ENCODE measurements at places on chromosomes 16 and 17.

DNA sequence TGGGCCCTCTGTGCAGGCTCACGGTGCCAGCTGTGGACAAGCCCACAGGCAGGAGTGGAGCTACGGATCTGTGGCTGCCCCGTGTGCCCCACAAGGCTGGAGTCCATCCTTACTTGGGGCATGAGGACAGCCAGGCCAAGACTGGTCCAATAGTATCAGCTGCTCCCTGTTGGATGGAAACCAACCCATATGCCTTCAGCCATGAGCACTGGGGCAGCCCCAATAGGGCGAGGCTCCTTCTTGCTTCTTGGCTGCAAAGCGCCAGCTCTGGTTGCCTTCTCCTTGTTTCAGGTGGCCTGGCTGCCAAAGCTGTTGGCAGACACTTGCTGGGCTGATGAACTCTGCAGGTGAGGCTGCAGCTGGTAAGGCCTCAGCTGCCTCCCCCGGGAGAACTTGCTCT, 188.0 kb downstream of the ENGASE start:
- no peak for DNase-seq

DNA sequence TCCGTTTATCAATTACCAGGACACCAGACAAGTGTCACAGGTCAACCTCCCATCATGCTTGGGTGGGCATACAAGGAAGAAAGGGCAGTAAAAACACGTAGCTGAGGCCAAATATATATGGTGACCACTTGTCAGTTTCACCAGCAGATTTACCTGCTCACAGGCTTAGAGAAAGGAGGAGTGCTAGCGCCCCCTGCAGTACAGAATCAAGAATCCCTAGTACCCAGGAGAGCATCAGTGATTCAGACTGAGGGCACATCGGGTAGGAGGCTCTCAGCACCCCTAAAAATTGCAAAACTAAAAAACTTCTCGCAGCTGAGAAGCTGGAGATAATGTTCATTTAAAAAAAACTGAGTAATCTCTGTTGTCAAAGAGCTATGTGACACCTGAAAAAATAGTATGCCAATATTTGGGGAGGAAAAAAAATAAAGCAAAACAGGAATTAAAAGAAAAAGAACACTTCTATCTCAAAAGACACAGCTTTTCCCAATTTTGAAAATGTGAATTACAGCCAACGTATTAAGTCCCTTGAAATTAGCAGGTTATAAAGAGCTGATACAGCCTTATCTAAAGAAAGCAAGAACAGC, 21.2 kb upstream of the MON1B start:
- no peak for DNase-seq

DNA sequence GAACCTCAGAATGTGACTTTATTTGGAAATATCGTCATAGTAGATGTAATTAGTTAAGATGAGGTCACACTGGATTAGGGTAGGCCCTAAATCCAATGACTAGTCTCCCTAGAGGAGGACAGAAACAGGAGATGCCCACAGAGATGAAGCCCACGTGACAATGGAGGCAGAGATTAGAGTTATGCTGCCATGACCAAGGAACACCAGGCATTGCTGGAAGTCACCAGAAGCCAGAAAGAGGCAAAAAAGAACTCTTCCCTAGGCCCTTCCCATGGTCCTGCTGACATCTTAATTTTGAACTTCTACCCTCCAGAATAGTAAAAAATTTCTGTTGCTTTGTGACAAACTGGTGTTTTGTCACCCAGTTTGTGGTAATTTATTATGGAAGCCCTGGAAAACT, 49.6 kb downstream of the IKZF3 start:
- DNase-seq: no peak

- DNase-seq: no peak
These were observed 236.1 kb upstream of the CDH5 start for GRCh38 chr16:66130296-66130905.

DNA sequence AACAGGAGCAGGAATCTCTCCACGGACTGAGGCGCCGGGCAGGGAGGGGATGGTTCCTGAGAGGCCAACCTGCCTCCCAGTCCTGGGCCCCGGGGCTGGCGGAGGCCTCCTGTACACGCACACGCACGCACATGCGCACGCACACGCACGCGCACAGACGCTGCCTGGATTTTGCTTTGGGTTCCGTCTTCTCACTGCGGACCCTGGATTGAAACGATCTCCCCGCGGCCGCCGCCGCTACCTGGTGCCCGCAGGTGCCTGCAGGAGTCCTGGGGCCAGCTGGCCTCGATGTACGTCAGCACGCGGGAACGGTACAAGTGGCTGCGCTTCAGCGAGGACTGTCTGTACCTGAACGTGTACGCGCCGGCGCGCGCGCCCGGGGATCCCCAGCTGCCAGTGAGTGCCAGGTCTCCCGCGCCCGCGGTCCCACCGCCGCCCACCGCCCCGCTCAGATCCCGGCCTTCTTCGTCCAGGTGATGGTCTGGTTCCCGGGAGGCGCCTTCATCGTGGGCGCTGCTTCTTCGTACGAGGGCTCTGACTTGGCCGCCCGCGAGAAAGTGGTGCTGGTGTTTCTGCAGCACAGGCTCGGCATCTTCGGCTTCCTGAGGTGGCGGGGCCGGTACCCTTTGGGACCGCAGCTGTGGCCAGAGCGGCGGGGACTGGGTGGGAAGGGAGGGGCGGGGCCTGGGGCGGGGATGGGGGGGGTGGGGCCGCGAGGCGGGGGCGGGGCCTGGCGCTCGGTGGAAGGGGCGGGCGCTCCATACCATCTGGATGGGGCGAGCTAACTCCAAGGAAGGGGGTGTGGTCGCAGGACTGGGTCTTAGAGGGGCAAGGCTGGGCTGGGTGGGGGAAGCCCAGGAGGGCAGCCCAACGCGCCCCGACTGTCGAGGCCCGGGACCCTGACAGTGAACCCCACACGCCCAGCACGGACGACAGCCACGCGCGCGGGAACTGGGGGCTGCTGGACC, 12.3 kb downstream of the CES4A start:
- DNase-seq: peak; percentile 43

DNA sequence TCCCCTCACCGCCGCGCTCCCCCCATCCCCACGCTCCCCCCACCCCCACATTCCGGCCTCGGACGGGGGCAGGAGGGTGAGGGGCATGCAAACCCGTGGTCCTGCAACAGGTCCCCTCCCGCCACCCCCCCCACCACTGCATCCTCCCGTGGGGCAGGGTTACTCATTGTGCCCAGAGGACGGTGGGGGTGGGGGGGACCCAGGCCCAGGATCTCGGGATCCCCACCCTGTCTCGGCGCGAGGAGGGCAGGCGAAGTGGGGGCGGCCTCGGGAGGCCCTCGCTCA, 8.5 kb downstream of the SLC22A31 start:
- no peak for DNase-seq

DNA sequence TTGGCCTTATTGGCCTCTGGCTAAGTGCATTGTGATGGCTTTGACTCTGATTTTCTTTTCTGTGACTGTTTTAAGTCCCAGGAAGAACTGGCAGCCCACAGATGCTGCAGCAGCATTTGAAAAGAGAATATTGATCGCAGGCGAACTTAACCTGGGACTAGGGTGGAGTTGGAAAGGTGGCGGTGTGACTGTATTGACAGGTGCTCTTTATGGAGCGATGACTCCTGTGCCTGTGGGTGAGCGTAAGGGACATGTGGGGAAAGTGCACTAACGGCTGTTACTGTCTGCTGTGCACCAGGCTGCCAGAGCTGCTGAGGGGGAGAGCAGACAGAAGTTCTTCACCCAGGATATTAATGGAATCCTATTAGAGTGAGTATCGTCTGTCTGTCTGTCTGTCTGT, 21.3 kb downstream of the UBN1 start:
- DNase-seq: no peak

- DNase-seq: no peak
These were observed 1.2 kb upstream of the AKAP10 start for GRCh38 chr17:19978805-19979211.

- DNase-seq: no peak
These were observed 7.3 kb upstream of the CBX8 start for GRCh38 chr17:79803997-79804855.

DNA sequence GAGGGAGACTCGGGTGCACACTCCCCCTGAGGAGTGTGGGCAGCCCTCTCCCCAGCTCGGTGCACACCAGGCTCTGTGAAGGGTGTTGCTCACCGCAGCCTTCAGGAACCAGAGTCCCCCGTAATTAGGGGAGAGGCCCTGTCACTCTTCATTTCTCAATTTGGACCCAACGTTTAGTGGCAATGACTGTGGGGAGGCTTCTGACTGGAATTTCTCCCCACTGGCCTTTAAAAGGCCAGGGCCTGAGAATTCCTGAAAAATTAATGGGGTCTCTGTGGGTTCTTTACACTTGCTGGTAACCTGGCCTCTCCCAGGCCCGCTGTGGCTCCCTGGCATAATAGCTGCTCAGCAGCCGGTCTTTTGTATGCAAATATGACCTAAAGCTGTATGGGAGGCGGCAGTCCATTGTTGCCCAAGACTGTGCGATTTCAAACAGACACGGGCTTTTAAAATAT, 209.7 kb downstream of the MSI2 start:
- DNase-seq: no peak

DNA sequence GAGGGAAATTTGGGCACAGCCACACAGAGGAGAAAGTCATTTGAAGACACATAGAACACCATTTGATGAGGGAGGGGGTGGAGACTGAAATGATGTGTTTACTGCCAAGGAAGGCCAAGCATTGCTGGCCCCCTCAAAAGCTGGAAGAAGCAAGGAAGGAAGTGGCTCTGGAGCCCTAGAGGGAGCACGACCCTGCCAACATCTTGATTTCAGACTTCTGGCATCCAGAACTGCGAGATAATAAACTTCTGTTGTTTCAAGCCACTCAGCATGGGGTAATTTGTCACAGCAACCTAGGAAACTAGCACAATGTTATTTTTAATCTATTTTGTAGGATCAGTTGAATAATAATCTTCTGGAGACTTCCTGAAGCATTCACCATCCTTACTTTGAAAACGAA, 314.8 kb upstream of the GOT2 start:
- no peak for DNase-seq

DNA sequence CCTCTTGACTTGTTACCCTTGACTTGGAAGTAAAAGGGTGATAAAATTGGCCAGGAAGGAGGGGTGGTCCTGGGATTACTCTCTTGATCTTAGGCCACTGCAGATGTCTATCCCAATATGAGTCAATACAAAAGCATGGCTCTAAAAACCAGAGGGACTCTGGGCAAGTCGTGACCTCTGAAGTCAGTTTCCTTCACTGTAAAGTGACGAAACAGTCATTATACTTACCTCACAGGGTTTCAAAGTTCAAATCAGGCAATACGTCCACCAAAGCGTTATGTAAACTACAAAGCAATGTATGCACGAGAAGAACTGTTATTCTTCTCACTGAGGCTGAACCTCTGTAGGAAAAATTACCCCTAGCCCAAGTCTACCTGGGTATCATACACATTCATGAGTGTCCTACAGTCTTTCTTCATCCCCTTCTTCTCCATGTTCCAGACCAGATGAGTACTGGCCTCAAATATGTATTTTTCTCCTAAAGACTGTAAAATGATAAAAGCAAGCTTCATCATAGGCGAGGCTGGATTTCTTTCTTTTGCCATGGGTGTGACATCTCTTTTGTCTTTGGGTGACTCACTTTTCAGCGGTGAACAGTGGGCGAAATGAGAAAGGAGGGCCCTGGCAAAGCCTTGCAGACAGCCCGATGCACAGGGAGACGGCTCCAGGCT, 34.5 kb upstream of the CLEC18B start:
- no peak for DNase-seq

DNA sequence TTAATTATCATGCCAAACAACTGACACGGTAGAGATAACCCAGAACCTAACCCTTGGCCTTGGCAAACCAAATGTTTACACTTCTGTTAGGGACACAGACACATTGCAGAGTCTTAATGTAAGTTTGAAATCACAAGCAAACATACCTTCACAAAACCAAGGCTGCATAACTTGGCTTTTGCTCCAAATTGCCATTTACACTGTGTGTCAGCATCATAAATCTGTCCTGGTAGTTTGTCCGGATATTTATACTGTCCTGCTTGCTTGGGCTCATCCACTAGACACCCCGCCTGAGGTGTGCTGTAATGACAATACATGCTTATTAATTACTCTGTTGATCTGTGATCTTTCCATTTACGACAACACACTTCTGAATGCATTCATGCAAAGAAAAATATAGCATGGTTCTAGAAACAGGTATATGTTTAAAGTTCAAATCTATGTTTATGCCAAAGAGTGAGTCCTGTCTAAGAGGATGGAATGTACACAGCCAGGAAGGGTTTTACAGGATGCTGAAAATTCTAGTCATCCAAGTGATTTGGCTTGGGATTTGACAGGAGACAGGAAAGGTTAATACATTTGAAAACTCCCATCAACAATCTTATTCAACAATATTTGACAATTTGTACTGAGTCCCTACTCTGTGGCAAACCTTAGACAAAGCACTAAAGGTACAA, 81.1 kb downstream of the ADAMTS18 start:
- no peak for DNase-seq

DNA sequence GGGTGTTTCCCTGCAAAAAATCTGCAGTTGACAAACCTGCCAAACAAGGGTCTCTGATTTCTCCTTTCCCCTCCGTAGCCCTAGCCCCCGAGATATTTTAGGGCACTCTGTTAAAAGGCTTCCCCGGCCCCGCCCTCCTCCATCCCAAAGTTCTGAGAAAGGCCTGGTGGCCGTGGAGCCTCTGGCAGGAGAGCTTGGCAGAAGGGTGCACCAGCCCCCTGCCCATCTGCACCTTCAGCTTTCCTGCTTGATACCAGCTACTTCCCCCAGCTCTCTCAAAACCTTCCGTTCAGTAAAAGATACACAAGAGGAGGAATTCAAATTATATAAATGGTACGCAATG, 711 bp upstream of the CANT1 start:
- DNase-seq: no peak

GRCh38 chr17:64507413-64507782, 621 bp downstream of the CEP95 start:
- DNase-seq: no peak

DNA sequence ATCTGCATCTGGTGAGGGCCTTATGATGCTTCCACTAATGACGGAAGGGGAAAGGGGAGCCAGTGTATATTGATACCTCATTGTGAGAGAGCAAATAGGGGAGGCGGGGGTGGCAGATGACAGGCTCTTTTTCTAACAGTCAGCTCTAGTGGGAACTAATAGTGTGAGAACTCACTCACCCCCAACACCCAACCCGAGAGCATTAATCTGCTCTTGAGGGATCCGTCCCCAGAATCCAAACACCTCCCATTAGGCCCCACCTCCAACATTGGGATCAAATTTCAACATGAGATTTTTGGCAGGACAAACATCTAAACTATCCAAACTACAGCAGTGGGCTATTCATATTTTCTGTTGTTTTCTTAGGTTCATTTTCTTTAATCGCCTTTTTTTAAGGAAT, 54.4 kb downstream of the BPTF start:
- DNase-seq: no peak

GRCh38 chr17:15091825-15092224, 173.3 kb downstream of the PMP22 start:
- no peak for DNase-seq

Measured in effector CD8-positive, alpha-beta T cell (primary cell).